ENCODE measurements at places on chromosomes 3 and 15. TPM values are rescaled to one million over a fixed set of nuclear protein-coding genes. Genes with fewer than 3 reads are reported as not detected.

- H3K36me3 ChIP-seq = peaks cover 51% of the 10 kb centered on the region
- no peak overlapping the region for H3K4me3 ChIP-seq
- no peak overlapping the region for H3K27ac ChIP-seq
- peaks cover 6% of the 10 kb centered on the region for H3K4me1 ChIP-seq
- H3K27me3 ChIP-seq = no peaks in the 10 kb centered on the region
These were observed 9.8 kb downstream of the SCG5 start for GRCh38 chr15:32651229-32651837.

DNA sequence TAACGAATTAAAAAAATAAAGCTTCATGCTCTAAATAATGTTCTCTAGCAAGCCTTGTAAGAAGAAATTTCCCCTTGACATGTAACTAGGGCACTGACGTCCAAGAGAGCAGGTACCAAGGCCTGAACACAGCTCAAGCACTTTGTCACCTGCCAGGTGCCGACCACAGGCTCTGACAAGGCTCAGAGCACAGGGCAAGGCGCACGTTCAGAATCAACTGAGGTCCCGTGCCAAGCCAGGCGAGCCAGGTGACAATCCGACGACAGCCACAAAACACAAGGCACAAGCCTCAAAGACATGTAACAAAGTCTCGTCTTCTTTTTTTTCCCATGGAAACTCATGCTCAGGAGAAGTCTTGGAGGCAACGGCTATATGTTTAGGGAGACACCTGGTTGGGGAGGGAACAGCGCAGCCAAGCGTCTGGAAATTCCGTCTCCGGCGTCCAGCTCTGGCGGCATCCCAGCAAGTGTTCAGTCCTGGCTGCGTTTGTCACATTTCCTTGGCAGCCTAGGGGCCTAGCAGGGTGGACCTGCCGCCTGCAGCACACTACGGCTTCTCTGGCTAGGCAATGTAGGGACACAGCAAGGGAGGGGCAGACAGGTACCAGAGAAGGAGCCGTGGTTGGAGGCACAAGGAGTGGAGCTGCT is 76.7 kb downstream of the ADAMTS17 start:
- no peak for DNase-seq
- H3K27ac ChIP-seq = no peak overlapping the region
- H3K4me3 ChIP-seq = no peak overlapping the region

The GJD2 gene
- not detected for total RNA-seq

The PYGO1 gene
- not detected for total RNA-seq

DNA sequence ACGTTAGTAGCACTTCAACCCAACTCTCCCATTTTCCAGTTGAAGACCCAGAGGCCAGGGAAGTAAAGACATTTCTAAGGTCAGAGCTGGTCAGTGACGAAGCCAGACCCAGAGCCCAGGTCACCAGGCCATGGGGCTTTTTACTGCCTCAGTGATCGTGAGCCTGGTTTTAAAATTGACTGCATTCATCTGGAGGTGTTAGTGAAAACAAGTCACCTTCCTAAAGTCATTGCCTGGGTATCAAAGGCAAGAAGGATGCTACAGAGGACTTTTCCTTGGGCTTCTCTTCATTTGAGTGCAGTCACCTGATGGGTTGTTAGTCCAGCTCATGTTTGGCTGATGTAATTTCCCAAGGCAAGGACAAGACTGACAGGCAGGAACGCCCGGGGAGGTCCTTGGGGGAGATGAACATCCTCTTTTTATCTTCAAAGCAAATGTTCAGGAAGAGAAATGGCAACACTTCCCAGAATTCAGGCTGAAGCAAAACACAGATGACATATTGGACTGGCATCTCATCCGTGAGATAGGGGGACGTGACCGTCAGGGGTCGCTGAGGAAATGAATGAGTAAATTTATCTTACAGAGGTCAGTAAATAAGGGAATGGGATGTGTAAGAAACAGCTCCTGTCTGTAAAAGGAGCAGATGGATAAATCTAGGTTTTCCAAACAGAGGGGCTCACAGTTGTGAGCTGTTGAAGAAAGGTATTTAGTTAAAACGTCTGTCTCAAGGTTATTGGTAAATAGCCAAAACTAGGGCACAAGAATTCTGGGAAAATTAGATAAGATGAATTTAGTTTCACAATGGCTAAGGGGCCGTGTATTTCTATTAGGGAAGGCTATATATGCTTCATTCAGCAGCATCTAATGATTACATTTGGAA is 201.2 kb downstream of the OPA1 start:
- DNase-seq = no peak
- no peaks in the 10 kb centered on the region for H3K36me3 ChIP-seq
- H3K4me3 ChIP-seq = no peak overlapping the region
- H3K4me1 ChIP-seq = no peaks in the 10 kb centered on the region
- H3K27ac ChIP-seq = no peak overlapping the region

The EXD1 gene
- not detected for total RNA-seq

DNA sequence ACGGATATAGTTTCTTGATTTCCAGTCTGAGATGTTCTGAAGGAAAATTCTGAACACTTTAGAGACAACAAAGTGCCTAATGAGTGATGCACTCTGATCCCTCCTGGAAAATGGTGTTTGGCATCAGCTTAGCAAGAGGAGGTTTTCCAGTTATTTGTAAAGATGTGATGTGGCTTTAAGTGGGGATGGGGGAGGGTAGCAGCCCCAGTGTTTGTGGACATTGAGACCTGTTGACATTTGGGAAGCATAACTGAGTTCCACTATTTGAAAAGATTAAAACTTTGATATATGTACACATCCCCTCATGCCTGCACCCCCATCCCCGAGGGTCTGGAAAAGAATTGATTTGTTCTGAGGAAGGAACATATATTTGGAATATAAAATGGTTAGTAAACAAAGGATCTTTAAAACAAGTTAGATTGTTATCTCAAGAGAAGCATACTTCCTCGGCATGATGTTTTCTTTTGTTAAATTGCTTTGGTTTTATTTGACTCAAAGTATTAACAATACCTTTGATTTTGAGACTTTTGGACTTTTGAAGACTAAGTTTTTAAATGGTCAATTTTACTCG is 6.5 kb downstream of the IGF1R start:
- peaks cover 38% of the 10 kb centered on the region for H3K27me3 ChIP-seq
- DNase-seq = no peak
- no peak overlapping the region for H3K4me3 ChIP-seq
- H3K27ac ChIP-seq = no peak overlapping the region

GRCh38 chr3:152403632-152404066 is 134.9 kb downstream of the MBNL1 start:
- peaks cover 46% of the 10 kb centered on the region for H3K36me3 ChIP-seq
- H3K27ac ChIP-seq = peak overlapping the region; percentile 4
- H3K4me3 ChIP-seq = no peak overlapping the region
- H3K27me3 ChIP-seq = no peaks in the 10 kb centered on the region

The GPR171 gene
- total RNA-seq = 115 TPM

DNA sequence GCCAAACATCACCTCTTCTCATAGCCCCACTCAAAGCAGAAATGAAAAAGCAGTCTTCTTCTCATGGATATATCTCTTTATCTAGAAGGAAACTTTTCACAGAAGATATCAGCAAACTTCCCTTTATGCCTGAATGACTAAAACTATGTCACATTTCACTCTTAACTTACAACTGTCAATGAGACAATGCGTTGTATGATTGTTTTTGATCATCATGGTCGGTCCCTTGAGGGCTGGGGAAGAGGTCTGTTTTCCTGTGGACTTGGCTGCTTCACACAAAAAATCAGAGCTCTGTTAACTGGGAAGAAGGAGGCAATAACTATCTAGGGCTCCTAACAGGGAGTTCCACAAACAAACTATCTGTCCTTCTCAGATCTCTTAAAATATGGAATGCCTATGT is 5.1 kb downstream of the NLGN1 start:
- peaks cover 4% of the 10 kb centered on the region for H3K4me1 ChIP-seq
- no peak for DNase-seq
- H3K36me3 ChIP-seq = peaks cover 4% of the 10 kb centered on the region

The TLR9 gene
- total RNA-seq = 0.79 TPM

DNA sequence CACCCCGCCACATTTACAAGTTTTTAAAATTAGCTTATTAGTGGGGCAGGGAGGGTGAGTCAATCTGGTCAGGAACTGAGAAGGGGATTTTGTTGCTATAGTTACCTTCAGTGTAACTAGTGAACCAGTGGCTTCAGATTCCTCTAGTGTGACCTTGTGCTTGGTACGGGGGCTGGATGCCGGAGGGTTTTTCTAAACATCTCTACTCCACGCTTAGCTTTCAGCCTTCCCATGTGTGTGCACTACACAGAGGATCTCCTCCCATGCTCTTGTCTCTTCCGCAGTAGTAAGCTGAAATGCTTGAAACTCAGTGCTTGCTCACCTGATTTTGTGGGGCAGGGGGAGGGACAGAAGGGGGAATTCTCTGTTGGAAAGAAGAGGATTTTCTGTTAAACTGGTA is 67.9 kb upstream of the AKAP13 start:
- peak overlapping the region; percentile 14 for H3K27ac ChIP-seq

- no peaks in the 10 kb centered on the region for H3K36me3 ChIP-seq
- no peak for DNase-seq
- no peak overlapping the region for H3K27ac ChIP-seq
These were observed 7.4 kb upstream of the CAMP start for GRCh38 chr3:48215876-48216275.

The GP5 gene
- 1.4 TPM for total RNA-seq

GRCh38 chr15:35290301-35290721 is 205.2 kb upstream of the NANOGP8 start:
- no peaks in the 10 kb centered on the region for H3K4me1 ChIP-seq
- DNase-seq = no peak
- no peak overlapping the region for H3K4me3 ChIP-seq
- no peak overlapping the region for H3K27ac ChIP-seq
- no peaks in the 10 kb centered on the region for H3K27me3 ChIP-seq
- H3K36me3 ChIP-seq = no peaks in the 10 kb centered on the region

The LZTFL1 gene
- 5.1 TPM for total RNA-seq

- peaks cover 6% of the 10 kb centered on the region for H3K4me1 ChIP-seq
- no peaks in the 10 kb centered on the region for H3K27me3 ChIP-seq
- DNase-seq = no peak
- H3K27ac ChIP-seq = no peak overlapping the region
- H3K36me3 ChIP-seq = peaks cover 12% of the 10 kb centered on the region
These were observed 8.5 kb downstream of the SLC25A36 start for GRCh38 chr3:140950144-140950543.

The MESP2 gene
- total RNA-seq = not detected

DNA sequence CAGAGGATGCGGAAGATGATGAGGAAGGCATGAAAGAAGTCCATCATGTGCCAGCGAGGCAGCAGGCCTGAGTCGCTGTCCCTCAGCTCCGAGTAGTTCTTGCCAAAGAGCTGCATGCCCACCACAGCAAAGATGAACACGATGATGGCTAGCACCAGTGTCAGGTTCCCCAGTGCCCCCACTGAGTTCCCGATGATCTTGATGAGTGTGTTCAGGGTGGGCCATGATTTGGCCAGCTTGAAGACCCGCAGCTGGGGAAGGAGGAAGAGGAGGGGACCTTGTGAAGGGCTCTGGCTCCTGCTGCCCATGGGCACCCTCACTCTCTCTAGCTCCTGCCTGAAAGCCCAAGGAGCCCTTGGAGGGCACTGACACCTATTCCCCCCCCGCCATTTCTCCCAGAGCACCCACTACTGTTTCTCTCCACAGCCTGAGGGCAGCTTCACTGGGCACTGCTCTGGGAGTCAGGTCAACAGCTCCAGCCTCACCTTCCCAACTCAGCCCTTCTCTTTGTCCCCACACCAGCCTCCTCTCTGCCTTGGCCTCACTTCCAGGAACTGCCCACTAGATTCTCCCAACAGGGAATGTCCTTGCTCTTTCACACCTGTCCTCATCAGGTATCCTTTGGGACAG is 63.6 kb downstream of the SCN5A start:
- H3K27ac ChIP-seq = no peak overlapping the region
- no peaks in the 10 kb centered on the region for H3K4me1 ChIP-seq
- H3K4me3 ChIP-seq = no peak overlapping the region
- H3K36me3 ChIP-seq = no peaks in the 10 kb centered on the region

DNA sequence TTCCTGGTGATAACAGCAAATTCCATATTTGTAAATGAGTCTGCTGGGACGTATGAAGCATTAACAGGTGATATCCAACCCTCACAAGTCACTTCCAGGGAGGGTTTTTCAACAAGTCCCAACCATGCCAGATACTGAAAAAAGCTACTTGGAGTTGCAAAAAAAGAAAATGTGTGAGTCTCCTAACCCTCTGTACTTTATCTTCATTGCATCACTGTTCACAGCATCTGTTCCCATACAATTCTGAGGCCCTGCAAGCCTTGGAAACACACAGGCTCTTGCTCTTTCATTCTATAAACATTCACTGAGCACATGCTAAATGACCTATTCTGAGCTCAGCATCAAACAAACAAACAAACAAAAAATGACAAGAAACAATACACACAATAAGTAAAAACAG is 120.8 kb downstream of the RFTN1 start:
- H3K4me3 ChIP-seq = no peak overlapping the region
- no peaks in the 10 kb centered on the region for H3K27me3 ChIP-seq
- H3K4me1 ChIP-seq = peaks cover 10% of the 10 kb centered on the region
- H3K36me3 ChIP-seq = peaks cover 62% of the 10 kb centered on the region
- no peak overlapping the region for H3K27ac ChIP-seq

The CCR2 gene
- total RNA-seq = 70.9 TPM

The CISH gene
- 380 TPM for total RNA-seq

The CLDN18 gene
- not detected for total RNA-seq

DNA sequence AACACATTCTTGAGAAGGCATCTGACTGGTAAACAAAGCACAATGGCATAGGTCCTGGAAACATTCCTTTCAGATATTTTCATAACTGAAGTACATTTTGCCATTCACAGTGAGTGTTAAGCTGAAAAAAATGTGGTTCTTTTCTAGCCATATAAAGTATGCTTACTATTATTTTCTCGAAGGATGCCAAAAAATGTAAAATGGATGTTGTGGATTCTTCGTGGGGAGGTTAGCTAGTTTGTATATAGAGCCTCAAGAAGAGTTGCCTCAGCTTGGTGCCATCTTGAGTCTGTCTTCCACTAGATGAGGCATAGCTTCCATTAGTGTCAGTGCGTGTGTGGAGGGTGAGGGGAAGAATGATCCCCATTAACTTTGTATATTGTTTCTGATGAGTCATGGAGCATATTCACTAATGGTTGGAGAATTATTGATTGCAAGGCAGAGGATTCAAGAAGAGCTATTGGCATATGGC is 4.1 kb downstream of the MBNL1 start:
- no peaks in the 10 kb centered on the region for H3K27me3 ChIP-seq
- DNase-seq = no peak
- peaks cover 41% of the 10 kb centered on the region for H3K4me1 ChIP-seq
- peak overlapping the region; percentile 77 for H3K27ac ChIP-seq
- peaks cover 67% of the 10 kb centered on the region for H3K36me3 ChIP-seq

DNA sequence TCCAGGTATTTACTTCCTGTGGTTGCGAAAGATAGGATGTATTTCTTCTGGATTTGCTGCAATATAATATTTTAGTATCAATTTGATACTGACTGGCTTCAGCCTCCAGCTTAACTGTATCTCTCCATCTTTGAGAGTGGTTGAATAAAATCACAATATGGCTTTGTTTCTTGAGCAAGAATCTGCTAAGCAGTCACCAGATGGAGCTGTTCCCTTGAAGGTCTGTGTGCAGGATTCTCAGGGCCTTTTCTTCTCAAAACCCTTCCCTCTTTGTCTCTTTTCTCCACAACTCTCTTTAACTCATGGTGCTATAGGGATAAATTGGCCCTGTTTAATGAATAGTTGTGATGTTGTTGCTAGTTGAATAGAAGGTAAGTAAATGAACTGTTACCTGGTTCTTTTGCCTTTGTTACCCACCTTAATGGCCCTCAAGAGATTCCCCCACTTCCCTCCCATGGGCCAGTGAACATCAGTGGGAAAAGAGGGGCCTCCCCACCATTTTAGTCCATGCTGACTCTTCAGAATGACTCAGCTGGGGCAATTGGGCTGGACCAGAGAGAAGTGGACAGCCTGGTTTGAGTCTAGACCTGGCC is 34.8 kb upstream of the RAB6B start:
- no peaks in the 10 kb centered on the region for H3K36me3 ChIP-seq
- no peak overlapping the region for H3K27ac ChIP-seq
- peak; percentile 41 for DNase-seq
